Aortic smooth muscle cell (primary cell): ENCODE measurements at places on chromosomes 6 and 20. TPM values are rescaled to one million over a fixed set of nuclear protein-coding genes. Genes with fewer than 3 reads are reported as not detected.

RNF182 gene
- total RNA-seq, result 0.06 and 0.40 TPM in 2 replicates

TBPL1 gene
- total RNA-seq, result 18.4 and 26.9 TPM in 2 replicates

SIGLEC1 gene
- total RNA-seq, result not detected in 2 replicates

RIMS1 gene
- 2.2 and 8.0 TPM in 2 replicates for total RNA-seq

RBBP8NL gene
- not detected in 2 replicates for total RNA-seq

TMEM239 gene
- total RNA-seq, result not detected in 2 replicates

C6orf141 gene
- 0.25 and 0.53 TPM in 2 replicates for total RNA-seq

GGTLC1 gene
- not detected in 2 replicates for total RNA-seq

RNASET2 gene
- total RNA-seq, result 43.8 and 51.0 TPM in 2 replicates

CD40 gene
- total RNA-seq, result 7.3 and 7.8 TPM in 2 replicates

DSP gene
- 0.25 and 0.53 TPM in 2 replicates for total RNA-seq

CST7 gene
- total RNA-seq, result not detected in 2 replicates

POU3F2 gene
- total RNA-seq, result under 0.01 TPM in 1 of 2 replicates, not detected in the other

TREM2 gene
- not detected in 2 replicates for total RNA-seq

KHDC1L gene
- total RNA-seq, result not detected in 2 replicates
